ENCODE measurements at places on chromosomes 3 and 15.
A peak's percentile ranks its signal among the peaks of the same experiment; 100 is the strongest.

- no peak for DNase-seq
These were observed 62.3 kb downstream of the PPARG start for GRCh38 chr3:12351145-12351544.

DNA sequence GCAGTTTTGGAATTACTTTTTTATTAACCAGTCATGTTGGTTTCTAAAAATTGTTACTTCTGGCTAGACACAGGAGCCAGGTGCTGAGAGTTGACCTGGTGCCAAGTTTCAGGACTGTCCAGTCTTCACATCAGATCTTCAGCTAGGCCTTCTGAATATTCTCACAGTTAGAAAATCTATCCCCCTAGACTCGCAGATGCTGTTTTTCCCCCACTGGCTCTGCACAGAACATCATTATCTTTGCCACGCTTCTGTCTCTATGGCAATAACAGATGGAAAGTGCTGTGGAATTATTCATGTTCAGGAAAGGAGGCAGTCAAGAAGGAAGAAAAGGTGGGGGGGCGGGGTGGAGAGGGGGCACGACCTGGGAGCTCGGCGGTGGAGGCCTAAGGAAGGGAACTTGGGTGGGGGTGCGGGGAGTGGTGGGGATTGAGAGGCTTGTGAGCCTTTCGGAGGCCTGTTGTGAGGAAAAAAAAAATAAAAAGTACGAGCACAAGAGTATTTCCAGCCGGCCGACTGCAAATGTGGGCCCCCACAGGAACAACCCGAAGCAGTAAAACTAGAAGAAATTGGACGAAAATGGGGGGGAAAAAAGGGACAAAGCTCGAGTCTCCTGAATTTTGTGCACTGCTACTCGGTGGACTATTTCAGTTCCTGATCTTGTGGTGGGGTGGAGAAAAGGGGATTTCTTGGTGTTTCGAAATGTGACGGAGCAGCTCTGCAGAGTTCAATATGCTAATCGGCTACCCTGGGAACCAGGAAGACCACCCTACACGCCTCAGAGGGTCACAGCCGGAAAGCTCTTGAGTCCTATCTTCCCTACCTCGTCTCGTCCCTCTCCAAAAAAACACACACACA is 1.5 kb upstream of the SKIL start:
- DNase-seq: no peak

DNA sequence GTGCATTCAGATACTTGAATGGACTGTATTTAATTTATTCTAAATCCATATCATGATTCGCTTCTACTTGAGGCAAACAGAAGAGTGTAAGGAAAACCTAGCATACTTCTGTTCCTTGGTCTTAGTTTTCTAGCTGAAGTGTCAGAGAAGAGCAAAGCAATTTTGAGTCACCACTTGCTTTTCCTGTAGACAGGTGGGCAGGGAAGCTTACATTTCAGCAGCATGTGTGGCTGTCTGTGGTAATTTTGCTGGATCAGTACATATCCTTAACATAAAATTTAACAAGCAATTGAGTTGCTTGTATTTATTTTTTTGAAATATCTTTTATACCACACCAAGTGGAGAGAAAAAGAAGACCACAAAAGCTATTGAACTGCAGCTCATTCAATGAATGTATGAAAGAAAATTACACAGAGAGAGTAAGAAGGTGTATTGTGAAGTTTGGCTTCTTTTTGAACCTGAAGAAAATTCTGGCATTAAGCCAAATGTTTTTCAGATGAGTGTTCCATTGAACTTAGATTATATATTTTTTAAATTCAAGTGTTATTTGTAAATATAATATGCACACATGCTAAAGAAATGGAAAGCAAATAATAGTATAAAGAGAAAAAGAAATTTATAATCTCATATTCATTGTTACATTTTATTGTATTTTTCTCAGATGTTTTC is 747.6 kb downstream of the NAALADL2 start:
- no peak for DNase-seq

GRCh38 chr15:39215015-39215414 is 365.9 kb upstream of the THBS1 start:
- DNase-seq: no peak

DNA sequence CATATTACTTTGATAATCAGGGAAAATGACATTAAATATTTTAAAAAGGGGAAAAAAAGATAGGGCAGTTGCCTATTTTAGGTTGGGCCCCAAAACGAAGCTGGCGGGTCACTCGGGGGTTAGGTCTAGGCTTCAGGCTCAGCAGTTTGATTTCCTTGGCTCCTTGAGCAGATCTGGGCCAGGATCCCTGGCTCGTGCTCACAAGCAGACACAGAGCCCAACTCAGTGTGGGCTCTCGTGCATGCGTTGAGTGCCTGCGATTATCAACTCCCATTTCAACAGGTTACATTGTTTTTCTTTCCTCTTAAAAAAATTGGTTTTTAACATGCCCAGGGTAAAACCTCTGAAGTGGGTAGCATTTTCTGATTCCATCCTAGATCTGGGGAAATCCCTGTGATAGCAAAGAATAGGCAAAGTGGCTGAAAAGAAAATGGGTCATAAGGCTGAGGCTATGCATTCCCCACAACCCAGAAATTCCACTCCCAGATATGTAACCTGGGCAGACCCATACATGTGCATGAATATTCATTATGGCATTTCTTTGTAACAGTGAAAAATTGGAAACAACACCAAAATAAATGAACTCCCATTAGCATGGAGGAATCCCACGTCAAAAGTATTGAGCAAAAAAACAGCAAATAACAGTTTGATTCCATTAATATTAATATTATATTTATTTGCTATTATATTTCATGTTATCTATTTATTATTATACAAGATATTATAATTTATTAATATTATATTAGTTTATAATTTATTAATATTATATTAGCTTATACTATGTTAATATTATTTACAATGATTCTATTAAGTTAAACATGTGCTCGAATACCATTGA is 27.8 kb downstream of the FAM43A start:
- DNase-seq: no peak

DNA sequence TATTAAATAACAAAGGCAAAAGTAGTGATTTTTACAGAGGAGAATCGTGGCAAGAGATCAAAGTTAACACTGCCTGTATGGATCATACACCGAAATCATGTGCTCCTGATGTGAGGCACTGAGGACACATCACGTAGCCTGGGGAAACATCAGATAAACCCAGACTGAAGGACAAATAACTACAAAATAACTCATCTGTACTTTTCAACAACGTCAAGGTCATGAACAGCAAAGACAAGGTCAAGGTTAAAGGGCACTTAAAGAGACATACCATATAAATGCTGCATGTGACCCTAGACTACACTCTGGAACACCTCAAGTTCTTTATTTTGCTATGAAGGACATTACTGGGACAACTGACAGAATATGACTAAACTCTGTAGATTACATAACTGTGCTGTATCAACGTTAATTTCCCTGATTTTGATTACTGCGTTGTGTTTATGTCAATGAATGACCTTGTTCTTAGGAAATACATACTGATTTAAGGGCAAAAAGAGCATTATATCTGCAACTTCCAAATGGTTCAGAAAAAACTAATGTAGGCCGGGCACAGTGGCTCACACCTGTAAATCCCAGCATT is 48.1 kb downstream of the CHSY1 start:
- DNase-seq: no peak

DNA sequence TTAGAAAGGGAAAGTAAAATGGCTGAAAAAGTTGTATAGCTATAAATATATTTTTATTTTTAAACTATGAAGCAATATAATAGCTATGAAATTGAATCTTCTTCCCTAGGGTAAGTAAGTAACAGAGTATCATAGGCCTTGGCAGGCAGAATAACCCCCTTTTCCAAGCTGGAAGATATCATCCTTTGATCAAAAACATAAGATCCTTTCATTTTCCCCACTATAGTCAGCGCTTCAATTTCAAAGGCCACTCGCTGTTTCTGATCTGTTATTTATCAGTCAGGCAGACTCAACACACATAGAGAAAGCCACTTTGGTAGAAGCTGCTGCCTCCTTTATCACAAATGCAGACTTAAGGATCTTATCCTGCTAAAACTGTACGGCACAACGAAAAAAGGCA is 74.0 kb upstream of the UBE2E2 start:
- no peak for DNase-seq

DNA sequence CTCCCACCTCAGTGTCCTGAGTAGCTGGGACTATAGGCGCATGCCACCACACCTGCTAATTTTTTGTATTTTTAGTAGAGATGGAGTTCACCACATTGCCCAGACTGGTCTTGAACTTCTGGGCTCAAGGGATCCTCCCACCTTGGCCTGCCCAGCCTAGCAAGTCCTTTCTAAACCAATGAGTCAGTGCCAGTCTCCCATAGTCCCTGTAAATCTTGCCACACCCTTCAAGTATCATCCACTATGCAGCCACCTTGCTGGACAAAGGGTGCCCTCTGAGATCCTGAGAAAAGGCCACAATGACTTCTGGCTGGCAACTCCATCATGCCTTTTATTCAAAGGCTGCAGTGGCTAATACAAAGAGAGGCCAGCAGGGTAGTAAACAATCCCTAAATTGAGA is 184.0 kb downstream of the ABHD5 start:
- no peak for DNase-seq

- DNase-seq: no peak
These were observed 11.6 kb upstream of the NR2C2 start for GRCh38 chr3:14935592-14936345.

DNA sequence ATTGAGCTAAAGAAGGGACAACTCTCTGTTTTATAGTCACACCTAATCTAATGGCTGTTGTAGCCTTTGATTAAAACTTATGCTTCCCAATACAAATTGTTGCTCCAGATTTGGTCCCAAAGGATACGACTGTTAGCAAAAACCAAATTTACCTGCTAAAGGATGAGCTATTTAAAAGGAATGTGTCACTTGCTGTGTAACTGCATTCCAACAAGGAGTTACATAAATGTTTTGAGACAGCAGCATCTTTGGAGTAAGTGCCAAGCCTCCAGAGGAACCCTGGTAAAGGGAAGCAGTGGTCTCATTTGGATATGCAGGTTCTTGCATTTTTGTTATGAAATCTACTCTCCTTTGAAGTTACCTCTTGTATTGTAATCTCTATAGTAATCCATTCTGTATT is 233.3 kb downstream of the THSD4 start:
- no peak for DNase-seq

GRCh38 chr15:53709821-53710220 is 49.6 kb downstream of the WDR72 start:
- DNase-seq: no peak

DNA sequence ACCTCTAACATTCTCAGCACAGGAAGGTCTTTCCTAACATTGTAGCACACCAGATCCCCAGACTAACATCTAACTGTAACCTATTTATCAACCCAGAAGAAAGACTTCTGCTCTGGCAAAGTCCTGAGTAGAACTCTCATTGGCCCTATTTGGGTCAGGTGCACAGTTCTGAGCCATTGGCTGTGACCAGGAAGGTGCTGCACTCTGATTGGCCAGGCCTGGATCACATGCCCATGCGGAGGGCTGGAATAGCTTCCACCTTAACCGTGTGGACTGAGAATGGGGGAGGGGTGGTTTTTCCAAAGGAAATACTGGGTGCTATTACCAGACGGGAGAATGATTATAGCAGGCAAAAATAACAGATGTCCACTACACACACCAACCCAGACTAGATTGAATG is 11.5 kb downstream of the FEZF2 start:
- DNase-seq: no peak

DNA sequence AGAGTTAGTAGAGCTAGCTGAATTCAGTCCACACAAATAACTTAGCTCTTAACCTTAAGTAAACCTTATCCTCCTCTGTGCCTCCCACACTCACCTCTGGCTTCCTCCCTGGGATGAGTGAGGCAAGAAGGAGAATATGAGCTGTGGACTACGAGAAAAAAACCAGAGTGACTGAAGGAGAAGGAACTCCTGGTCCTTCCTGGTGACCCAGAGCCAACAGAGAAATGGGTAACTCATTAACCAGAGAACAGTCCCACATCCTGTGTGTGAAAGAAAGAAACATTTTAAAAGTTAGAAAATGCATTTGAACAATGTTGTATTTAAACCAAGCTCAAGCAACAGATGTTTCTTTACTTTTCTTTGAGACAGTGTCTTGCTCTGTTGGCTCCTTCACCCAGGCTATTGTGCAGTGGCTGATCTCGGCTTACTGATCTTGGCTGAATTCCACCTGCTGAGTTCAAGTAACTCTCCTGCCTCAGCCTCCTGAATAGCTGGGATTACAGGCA is 27.5 kb upstream of the FAM81A start:
- no peak for DNase-seq

DNA sequence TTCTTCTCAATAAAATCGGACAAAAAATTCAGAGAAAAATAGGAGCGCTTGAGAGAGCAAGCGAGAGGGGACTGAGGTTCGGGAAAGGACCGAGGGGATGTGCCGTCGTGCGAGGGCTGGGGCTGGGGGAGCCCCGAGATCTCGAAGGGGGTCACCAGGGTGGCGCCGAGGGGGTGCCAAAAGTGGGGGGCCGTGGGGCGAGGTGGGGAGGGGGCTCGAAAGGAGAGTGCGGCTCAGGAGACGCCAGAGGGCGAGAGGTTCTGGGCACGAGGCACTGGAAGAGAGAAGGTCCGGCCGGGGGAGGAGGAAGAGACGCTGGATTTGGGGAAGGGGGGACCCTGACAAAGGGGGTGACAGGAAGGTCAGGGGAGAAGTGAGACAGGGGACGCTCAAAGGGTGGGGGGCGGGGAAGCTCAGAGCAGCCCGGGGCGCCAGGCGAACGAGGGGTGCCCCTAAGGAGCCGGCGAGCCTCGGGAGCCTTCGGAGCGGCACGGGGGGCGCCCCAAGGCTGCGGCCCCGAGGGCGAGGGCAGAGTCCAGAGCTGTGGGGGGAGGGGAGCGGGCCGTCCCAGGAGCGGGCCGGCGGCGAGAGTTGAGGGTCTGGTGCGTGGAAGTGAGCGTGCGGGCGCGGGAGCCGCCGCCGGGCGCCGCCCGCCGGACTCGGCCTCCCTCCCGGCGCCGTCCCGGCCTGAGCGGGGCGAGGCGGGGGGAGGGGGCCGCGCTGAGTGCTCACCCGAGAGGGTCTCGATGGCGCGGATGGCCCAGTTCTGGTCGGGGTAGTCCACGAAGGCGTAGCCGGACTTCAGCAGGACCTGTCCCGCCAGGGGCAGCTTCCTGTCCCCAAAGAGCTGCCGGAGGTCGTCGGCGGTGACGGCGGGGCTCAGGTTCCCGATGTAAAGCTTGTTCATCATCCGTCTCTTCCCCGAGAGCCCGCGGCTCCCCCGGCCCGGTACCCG is 514 bp downstream of the IGF2BP2 start:
- DNase-seq: peak; percentile 63

DNA sequence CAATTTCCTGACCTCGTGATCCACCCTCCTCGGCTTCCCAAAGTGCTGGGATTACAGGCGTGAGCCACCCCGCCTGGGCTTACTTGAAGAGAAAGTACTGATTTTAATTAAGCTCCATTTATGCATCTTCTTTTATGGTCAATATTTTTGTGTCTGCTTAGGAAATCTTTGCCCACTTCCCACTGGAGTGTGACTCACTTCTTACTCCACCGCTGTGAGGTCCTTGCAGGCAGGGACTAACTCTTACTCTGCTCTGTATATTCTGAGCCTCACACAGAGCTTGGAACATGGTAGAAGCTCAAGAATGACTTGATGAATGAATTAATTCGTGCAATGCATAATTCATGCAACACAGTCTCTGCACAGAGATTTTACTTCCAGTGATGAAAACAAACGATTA is 2.9 kb upstream of the TM4SF19 start:
- no peak for DNase-seq

GRCh38 chr3:52722491-52722890 is 16.6 kb downstream of the SPCS1 start:
- no peak for DNase-seq

GRCh38 chr3:112470788-112471187 is 28.5 kb downstream of the BTLA start:
- DNase-seq: no peak

- no peak for DNase-seq
These were observed 58.4 kb downstream of the RBMS3 start for GRCh38 chr3:29339016-29339833.
